EH (cell line): ENCODE measurements at places on chromosomes 7 and 10.

DNA sequence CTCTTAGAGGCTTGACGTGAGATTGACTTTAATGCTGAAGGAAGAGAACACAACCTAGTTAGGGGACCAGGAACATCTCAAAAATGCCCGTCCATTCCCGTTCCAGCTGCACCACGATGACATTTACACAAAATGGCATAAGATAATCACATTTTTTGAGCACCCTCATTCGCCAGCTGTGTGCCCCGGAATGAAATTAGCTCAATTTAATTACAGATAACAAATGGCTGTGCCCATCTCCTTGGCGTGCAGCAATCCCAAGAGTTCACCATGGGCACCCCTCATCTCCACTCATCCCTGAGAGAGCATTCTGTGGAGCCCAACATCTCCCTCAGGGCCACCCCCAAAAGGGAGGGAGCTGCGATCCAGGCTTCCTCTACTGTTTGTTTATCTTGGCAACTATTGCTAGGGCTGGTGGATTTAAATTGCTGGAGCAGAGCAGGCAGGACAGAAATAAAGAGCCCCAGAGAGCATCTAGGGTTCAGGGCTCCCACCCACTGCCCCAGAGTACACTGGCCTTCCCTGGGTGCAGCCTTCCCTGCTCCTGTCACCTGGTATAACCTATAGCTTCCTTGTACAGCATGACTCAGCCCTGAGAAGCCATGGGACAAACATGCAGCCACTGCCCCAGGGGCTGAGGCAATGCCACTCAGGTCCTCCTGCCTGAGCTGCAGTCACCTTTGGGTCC is 263.5 kb downstream of the ZEB1 start:
- DNase-seq, result peak; percentile 57

- DNase-seq, result no peak
These were observed 54.9 kb upstream of the ELN start for GRCh38 chr7:73973091-73973490.

- DNase-seq, result peak; percentile 53
These were observed 40.2 kb downstream of the PRTFDC1 start for GRCh38 chr10:24912215-24912614.

DNA sequence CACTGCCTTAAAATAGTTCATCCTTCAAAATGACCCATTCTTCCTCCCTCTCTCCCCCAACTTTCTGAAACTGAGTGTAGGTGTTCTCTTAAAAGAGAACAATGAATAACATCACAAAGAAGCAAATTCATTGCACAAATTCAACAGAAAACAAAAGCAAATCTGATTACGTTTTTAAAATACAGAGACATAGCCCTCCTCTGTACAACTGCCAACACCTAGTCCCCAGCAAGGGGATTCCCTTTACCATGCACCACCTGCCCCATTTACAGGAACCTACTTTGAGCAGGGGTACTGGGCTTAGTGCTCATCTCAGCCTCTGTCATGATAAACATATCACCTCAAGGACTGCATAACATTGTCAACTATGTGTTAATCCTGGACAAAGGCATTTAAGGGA is 302.8 kb upstream of the AOAH start:
- no peak for DNase-seq

DNA sequence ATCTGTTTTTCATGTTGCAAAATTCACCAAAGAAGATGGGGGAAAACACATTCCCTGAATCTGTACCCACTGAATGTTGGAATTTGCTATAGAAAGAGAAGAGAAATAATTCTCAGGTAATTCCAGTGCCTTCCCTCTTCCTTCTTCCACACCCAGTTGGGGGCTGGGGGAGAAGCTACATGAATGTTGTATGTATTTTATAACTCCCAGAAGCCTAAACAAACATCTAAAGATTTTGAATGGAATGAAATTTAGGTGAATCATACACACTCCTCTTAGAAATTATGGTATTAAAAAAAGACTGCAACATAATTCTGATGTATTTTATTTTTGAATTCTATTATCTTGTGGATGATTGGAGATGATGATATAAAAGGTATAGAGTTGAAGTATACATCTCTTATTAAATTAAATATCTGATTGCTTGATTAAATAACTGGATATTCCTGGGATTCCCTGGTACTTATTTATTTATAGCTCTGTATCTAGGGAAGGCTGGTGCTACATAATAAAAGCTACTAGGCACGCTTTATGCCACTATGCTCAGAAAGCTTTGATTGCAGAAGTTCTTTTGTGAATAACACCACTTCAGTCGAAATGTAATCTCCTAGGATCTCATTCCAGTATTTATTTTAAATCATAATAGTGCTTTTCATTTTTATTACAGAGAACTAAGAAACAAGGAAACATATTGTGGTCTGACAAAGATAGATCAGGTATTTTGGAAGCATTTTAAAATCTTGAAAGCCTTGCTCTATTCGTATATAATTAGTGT is 98.5 kb downstream of the MCU start:
- DNase-seq, result no peak

DNA sequence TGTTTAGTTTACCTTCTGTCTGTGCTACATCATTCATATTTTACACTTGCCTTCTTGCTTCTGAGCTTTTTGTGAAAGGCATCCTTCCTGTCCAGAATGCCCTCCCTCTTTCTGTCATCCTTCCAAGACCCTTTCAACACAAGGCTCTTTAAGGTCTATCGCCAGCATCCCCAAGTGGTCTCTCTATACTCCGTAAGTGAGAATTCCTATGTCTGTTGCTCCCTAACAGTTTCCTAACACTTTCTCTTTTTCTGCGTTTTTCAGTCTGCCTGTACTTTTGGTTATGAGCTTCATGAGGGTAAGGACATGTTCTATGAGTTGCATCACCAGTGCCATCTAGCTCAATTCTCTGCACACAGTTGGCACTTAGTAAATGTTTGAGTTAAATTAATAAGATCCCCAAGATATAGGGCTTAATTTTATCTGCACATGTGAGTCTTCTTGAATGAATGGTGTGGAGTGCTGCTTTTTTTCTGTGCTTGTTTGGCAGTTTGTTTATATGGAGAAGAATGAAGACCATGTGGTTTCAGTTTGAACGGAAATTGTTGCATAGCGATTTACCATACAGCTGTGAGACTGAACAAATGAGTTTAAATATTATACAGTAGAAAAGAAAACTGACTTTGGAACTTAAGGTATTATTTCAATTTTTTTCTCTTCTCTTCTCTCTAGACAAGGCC is 29.4 kb downstream of the RABGEF1 start:
- peak; percentile 70 for DNase-seq

GRCh38 chr7:150778738-150779301 is 21.3 kb downstream of the TMEM176B start:
- DNase-seq, result peak; percentile 61

DNA sequence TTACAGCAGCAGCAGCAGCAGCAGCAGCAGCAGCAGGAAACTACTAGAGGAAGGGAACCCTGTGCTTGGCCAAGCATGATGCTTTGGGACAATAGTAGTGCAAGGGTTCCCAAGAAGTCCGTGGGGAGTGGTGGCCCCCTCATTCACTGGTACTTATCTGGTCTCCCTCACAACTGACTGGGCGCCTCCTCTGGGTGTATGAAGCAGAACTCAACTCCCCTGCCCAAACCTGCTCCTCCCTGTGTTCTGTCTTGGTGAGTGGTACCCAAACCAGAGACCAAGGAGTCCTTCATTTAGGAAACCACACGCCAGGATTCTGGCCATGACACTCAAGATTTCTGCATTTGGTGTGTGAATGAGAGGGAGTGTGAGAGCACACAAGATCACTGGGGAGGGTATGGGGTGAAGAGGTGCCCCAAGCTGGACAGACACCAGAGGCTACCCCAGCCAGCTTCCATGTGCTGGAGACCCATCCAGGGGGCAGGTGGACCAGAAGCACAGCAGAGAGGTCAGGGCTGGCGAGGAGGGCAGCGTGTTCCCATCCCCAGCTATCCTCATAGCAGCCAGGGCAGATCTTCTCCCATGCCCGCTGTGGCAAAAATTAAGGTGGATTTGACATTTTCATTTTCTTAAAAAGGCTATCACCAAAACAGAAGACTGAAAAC is 10.6 kb upstream of the ZNF777 start:
- no peak for DNase-seq

DNA sequence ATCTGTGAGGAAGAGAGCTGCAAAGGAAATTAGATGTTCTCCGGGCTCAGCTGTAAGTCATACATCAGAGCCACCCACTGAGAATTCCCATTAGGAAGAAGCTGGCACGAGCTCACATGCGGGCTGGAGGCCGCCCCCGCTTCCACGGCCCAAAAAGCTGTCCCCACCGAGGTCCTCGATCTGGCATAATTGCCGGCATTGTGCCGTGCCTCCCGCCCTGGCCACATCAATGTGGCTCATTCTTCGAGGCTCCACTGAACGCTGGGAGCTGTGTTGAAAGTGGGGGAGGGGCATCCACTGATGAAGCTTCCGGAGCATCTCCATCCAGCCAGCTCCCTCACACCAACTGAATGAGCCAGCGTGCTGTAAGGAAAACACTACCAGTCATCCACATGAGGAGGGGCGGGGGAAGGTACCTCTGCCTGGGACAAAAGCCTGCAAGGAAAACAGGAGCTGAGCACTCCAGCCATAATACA is 173.1 kb downstream of the PTPRN2 start:
- no peak for DNase-seq

- DNase-seq, result no peak
These were observed 9.1 kb downstream of the ADCY1 start for GRCh38 chr7:45583296-45583695.

DNA sequence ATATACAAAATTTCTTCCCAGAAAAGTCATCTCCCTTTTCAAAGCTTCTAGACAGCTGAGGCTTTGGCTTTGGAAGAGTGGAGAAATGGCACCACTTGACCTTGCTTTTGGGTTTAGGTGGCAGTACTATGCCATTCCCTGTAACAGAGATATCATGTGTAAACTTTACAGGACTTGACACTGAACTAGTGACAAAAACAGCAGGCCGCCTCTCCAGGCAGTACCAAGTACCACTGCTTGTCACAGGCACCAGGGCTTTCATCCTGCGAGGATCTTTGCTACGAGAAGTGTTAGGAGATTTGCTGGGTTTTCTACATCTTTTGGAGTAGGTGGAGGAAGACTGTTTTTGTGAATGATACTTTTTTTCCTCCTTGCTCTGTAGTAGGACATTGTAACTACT is 32.6 kb upstream of the ANLN start:
- DNase-seq, result no peak

GRCh38 chr7:134022286-134022911 is 104.7 kb upstream of the LRGUK start:
- DNase-seq, result no peak

GRCh38 chr7:24406053-24406788 is 122.2 kb downstream of the NPY start:
- no peak for DNase-seq

GRCh38 chr7:135365721-135366120 is 132.1 kb downstream of the STRA8 start:
- no peak for DNase-seq

DNA sequence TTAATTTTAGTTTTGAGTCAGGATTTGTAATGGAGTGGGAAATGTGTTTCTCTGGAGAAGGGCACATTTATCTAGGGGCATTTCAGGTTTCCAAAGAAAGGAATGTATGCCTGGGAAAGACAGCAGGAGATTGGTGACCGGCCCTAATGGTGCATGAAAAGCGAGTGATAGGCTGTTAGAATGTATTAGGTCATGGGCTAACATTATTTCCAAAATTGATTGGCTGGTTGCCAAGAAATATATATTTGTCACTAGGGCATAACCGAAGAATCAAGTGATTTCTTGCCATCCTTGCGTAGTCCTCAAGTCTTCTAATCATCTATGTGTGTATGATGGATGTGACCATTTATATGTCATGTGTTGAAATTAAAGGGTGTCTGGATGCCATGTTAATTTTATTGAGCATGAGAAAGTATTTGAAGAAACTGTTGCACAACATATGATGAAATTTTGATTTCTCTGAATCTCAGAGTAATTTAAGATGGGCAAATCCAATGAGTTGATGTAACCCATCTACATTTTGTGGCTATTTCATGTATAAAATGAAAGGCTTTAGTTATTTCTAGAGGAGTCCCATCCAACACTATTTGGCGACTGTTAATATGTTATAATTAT is 248.4 kb downstream of the BMPER start:
- no peak for DNase-seq

DNA sequence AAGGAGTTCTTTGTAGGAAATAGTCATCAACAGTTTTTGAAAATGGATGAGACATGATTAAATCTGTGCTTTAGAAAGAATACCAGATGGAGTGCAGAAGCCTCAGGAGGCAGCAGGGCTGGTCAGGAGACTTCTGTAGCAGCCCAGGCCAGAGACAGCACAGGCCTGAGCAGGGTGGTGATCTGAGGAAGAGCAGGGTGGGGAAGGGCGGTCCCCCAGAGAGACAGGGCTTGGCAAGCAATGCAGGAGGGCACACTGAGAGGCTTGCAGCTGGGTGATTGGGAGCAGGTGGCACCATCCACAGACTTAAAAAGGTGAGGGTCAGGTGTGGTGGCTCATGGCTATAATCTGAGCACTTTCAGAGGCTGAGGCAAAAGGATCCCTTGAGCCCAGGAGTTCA is 4.3 kb upstream of the SMKR1 start:
- no peak for DNase-seq

- DNase-seq, result no peak
These were observed 60.8 kb upstream of the KCNMA1 start for GRCh38 chr10:77698267-77698931.

GRCh38 chr7:21358648-21359047 is 69.2 kb upstream of the SP4 start:
- no peak for DNase-seq

DNA sequence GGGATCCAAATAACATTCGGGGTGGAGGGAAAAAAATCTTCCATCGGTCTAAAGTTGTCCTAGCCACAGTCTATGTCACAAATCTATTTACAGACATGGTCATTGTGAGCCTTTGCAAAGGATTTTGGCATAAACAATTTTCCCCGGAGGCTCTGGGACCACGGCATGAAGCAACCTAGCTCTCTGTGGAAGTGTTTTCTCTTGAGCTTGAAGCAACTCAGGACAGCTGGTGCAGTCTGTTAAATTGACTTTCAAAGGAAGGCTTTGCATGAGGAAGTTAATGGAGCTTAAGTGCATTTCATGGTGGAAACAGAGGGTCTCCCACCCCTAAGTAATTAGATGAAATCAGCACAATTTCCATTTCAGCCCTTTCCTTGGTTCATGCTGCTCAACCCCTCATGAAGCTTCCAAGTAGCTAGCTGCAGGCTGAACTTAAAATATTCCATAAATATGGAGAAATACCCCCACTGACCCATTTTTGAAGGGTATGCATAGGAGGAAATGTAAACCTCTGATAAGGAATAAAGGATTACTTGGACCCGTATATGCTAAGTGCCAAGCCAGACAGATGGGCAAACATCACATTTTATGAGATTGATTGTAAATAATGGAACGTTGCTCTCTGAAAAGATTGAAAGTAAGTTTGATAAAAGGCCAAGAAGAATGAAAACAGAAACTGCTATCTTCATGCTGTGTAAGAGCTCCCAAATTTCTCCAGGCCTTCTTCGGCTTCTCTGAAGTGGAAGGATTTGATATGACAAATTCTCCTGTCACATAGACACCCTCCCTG is 39.9 kb downstream of the CCDC3 start:
- DNase-seq, result no peak

- DNase-seq, result no peak
These were observed 37.1 kb downstream of the CXCL12 start for GRCh38 chr10:44347609-44348400.

GRCh38 chr10:490256-490655 is 199.2 kb downstream of the DIP2C start:
- no peak for DNase-seq
